Stimulated activated naive CD4-positive, alpha-beta T cell treated with Interleukin-2 at 50 U/mL for 16 hours (primary cell): ENCODE measurements at places on chromosomes 12 and 14.

- DNase-seq: no peak
These were observed 4.2 kb downstream of the PCNX4 start for GRCh38 chr14:60095781-60096450.

DNA sequence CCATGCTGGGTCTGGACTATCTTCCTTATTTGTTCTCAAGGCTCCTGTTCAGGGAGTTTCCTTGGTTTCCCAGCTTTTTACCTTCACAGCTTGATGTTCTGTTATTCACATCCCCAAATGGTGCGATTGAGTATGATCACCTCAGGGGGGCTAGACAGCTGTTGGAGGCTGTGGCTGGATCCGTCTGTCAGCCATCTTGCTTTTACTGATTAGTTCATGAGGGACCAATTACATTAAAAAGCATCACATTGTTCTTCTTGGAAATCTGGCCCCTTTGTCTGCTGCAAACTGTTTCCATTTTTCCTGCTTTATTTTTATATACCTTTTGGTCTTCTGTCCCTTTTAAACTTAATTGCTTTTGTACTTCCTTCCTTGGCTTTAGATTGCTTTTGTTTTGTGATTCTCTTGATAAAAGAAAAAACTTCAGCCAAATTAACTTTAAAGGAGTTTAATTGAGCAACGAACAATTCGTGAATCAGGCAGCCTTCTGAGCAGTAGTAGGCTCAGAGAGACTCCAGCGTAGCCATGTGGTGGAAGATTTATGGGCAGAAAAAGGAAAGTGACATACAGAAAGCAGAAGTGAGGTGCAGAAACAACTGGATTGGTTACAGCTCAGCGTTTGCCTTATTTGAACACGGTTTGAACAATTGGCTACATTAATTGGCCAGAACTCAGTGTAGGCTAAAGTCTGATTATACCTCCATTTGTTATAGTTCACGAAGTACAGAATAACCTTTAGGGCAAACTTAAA lies 208.7 kb downstream of the AEBP2 start:
- DNase-seq: no peak

DNA sequence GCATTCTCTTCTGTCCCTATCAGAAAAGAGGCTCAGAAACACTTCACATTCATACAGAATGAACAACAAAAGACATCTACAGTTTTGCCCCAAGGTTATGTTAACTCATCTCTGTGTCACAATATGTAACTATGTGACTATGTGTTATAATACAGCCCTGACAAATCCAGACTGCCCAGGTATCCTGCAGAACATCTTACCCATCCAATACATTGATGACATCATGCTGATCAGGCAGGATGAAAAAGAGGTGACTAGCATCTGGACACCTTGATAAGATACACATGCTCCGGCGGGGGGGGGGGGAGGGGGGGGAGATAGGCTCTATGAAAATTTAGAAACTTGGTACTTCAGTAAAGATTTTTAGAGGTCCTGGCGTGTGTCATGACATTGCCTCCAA lies 8.3 kb upstream of the GNS start:
- no peak for DNase-seq

- DNase-seq: no peak
These were observed 299.5 kb upstream of the NPAS3 start for GRCh38 chr14:32639208-32639607.

DNA sequence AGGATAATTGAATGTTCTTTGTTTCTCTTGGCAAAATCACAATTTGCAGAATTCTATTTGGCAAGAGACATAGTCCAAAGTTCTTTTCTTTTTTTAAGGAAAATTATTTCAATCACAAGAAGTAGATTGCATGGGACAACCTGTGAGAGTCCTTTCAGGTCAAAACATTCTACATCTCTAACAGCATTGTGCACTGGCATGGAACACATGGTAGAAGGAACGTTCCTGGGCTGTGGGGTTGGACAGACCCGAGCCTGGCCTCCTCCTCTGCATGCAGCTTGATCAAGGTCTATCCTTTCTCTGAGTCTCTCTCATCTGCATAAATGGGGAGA lies 88.6 kb upstream of the CPSF6 start:
- no peak for DNase-seq
